Common myeloid progenitor, CD34-positive (primary cell): ENCODE measurements at places on chromosomes 5 and 9.

GRCh38 chr5:44390351-44390750 is 1.1 kb upstream of the FGF10 start:
- DNase-seq = no peak

- peak; percentile 77 for DNase-seq
These were observed 32.9 kb downstream of the FCHO2 start for GRCh38 chr5:72988769-72989168.

DNA sequence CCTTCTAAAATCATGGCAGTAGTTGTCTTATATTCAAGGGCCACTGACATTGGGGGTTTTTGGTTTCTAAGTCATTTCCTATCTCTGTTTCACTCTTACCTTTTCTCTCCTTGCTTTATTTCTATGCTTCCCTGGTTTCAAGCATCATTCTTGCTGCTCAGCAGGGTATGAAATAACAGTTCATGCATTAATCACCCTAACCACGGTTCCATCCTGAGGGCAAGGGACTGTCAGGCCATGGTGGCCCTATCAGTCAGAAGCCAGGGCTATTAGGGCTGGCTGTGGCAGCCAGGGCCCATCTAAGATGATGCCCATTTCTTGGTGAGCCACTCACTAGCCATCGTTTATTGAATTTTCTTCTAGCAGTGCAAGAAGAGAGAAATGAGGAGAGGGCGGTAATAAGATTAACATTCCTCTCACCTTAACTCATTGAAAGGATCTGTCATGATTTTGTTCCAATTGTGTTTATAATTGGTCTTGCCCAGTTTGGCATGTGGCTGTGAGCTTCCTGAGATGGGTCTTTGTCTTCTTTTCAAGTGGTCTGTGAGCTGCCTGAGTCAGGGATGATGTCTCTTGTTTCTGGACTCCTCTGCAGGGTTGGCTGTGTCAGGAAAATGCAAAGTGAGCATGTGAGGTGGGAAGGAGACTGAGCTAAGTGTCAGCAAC is 45.2 kb downstream of the CYSTM1 start:
- no peak for DNase-seq

- DNase-seq = peak; percentile 94
These were observed 18.5 kb upstream of the ERMP1 start for GRCh38 chr9:5851445-5851844.

- DNase-seq = no peak
These were observed 20.5 kb upstream of the CCL28 start for GRCh38 chr5:43432486-43433375.

GRCh38 chr5:35458824-35459207 is 158.8 kb upstream of the SPEF2 start:
- DNase-seq = no peak

DNA sequence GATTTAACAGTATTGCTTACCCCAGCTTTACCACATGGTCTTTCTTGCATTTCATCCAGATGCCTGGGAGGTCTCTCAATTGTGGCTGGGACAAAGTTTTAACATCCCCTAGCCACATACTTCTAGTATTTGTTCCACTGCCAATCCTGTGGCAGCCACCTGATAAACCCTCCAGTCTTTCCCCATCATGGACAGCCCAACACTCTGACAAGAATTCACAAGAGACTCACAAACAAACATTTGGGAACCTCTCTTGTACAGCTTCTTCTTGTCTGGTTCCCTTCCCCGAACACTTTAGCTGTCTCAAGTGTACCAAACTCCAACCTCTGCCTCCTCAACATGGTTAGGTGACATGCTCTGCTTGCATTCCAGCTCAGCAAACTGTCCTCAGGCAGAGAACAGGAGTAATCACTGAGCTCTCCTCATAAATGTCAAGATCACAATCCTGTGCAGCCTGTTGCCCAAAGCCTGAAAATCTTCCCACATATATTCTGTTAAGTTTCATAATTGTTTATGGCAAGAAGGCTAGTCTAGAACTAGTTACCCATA is 59.7 kb downstream of the STRBP start:
- DNase-seq = no peak

DNA sequence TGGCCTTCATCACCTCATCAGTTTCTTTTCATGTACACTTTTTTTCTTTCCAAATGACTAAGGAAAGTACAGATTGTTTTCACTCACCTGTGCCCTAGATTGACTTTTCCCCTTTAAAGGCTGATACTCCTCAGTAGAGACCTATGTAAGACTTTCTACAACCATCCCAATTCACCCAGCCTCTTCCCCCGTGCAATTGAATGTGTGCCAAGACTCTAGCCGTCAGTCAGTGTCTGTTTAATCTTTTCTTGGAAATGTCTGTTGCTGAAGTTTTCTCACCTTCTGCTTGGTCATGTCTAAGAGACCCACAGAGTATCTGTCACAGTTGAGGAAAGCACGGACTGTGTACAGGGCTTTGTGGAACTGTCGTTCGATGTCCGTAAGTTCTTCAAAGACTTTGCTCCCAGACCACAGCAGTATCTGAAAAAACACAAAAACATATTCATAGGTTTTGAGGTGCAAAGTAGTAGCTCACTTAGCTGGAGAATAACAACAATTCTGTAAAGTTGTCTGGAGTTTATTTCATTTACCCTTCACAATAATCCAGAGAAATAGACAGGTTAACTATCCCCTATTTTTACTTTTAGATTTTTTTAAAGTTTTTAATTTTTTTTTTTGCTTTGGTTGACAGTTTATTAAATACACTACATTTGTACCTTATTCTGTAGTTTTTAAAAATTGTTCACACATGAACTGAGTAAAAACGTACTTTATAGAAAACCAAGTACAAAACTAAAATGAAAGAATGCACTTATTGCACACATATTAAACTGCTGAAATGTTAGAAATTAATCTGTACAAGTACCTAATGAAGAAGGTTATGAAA is 13.6 kb downstream of the PDE6A start:
- no peak for DNase-seq

- no peak for DNase-seq
These were observed 653.0 kb upstream of the RORB start for GRCh38 chr9:73844135-73844534.

DNA sequence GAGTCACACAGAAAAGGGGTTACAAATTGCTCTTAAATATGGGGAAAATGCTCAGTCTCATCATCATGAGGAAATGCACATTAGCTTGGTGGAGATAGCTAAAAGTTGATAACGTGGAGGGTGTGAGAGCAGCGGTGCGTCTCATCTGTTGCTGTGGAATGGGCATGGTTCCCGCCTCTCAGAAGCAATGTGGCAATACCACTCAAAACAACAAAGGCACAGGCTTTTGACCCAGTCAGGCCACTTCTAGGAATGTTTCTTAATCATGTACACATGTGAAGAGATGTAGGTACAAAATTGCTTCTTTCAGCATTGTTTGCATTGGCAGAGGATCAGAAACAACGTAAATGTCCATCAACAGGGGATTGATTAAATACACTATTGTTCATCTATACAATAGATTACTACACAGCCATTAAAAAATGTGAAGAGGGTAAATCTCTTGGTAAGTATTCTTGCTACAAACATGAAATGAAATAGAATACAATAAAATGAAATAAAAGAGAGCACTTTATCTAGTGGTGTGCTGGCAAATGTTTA is 212.6 kb upstream of the MSX2 start:
- no peak for DNase-seq

- DNase-seq = no peak
These were observed 240.1 kb upstream of the GRAMD2B start for GRCh38 chr5:126182971-126183695.

DNA sequence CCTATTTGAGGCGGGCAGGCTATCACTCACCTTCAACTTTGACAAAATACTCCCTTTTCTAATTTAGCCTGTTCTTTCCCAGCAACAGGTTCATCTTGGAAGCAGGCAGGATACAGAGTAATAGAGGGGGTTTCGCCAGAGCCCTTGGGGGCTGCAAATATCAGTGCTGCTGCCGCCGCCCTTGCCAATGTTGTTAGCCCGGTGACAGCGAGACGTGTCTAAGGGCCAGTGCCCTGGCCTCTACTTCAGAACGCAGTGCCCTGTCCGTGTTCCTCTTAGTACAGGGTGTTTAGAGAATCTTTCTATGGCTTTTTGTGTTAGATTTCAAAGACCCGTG is 703 bp downstream of the FAM120AOS start:
- no peak for DNase-seq

GRCh38 chr5:31664566-31664965 is 25.6 kb downstream of the PDZD2 start:
- DNase-seq = peak; percentile 15

DNA sequence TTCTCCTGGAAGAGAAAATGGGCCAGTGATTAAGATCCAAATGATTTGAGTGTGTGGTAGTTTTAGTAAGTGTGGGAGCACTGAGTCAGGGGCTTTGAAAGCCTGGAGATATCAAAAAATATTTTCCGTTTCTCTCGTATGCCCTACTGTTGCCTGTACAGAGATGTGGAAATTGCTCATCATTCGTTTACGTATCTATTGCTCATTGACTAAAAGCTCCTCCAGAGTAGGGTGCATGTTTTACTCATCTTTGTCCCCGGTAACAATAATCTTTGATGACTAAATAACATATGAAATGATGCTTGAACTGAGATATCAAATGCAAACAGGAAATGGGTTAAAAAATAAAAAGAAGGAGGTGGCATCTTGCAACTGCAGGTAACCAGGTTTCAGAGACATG is 114.2 kb upstream of the FST start:
- no peak for DNase-seq
